Caki2 (cell line): ENCODE measurements at places on chromosomes 11 and 22. TPM values are rescaled to one million over a fixed set of nuclear protein-coding genes. Genes with fewer than 3 reads are reported as not detected.

PYGM gene
- total RNA-seq: 0.23 TPM in 1 of 2 replicates, not detected in the other

OR10S1 gene
- total RNA-seq: not detected in 2 replicates

OR2AG1 gene
- not detected in 2 replicates for total RNA-seq

UPB1 gene
- total RNA-seq: 0.41 TPM in 1 of 2 replicates, not detected in the other

STK33 gene
- not detected in 2 replicates for total RNA-seq

FADD gene
- 62.4 and 93.2 TPM in 2 replicates for total RNA-seq

GDPD4 gene
- total RNA-seq: not detected in 2 replicates

SLC25A45 gene
- 1.1 and 2.3 TPM in 2 replicates for total RNA-seq

PANX3 gene
- not detected in 2 replicates for total RNA-seq

ADAMTS15 gene
- total RNA-seq: 4.6 and 7.1 TPM in 2 replicates

DDTL gene
- total RNA-seq: 0.10 TPM in 1 of 2 replicates, not detected in the other

CWF19L2 gene
- 5.0 and 5.9 TPM in 2 replicates for total RNA-seq

DNAJB7 gene
- total RNA-seq: not detected in 2 replicates

PAMR1 gene
- total RNA-seq: not detected in 2 replicates

OR2D2 gene
- total RNA-seq: not detected in 2 replicates

DEUP1 gene
- total RNA-seq: not detected in 2 replicates

TRIM48 gene
- total RNA-seq: not detected in 2 replicates

GRAP2 gene
- total RNA-seq: not detected in 2 replicates

CRYBB1 gene
- total RNA-seq: not detected in 2 replicates

SPI1 gene
- not detected in 2 replicates for total RNA-seq

CD6 gene
- total RNA-seq: not detected in 2 replicates

IL10RA gene
- total RNA-seq: not detected in 2 replicates

SLC22A8 gene
- total RNA-seq: not detected in 2 replicates

TPBGL gene
- total RNA-seq: not detected in 2 replicates

A4GALT gene
- 5.6 and 8.3 TPM in 2 replicates for total RNA-seq

OR8G5 gene
- not detected in 2 replicates for total RNA-seq

SIDT2 gene
- 11.8 and 24.1 TPM in 2 replicates for total RNA-seq

POLDIP3 gene
- total RNA-seq: 10.9 and 15.7 TPM in 2 replicates

LRRC75B gene
- 10.0 and 19.3 TPM in 2 replicates for total RNA-seq

MALAT1 gene
- 107 and 234 TPM in 2 replicates for total RNA-seq
